Urinary bladder (tissue), 4 donors: ENCODE measurements at places on chromosomes 13 and 19.

DNA sequence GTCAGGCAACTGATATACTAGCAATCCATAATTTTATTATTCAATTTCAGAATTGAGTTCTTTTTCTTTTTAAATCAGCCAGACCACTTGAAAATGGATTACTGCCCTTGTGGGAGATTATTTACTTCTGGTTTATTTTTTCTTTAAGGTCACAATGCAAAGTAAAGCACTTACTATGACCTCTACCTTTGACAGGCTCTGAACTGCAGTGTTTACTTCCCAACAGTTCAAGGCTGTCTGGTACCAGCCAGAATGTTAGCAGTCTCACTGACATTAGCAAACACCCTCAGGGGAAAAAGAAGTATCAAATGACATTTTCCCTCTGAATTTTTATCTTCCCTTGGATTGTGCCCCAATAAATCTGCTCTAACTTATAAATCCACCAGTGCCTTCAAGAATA, 57.5 kb downstream of the RAP2A start:
- no peak for DNase-seq

DNA sequence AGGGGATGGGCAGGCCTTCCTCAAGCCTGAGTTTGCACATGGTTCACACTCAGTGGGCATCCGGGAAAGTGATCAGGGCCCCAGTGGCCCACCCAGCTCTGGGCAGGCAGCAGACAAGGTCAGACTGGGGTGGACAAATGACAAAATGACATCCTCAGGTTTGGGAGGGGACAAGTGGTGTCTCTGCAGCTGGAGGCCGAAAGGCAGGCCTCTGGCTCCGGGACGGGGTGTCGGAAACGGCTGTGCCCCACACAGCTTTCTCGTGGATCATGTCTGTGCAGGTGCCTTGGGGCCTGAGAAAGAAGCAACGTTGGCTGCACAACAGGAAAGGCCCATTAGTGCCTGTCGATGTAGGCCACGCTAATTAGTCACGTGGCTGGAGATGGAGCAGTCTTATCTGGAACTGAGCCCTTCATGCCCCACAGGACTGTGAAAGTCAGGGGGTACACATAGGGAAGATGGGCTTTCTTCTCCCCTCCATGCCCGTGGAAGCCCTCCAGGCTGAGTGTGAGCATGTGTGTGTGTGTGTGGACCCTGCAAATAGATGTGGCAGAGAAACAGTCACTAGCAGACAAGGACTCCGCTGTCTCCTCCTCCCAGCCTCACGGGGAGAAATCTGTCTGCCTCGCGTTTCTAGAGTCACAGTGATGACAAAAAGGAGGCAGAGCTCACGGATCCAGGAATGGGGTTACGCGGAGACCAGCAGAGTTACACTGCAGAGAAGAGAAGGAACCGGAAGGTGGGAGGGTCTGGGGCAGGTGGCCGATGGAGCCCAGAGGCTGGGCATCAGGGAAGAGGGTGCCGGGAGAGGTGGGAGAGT, 44.2 kb downstream of the CHST8 start:
- DNase-seq = no peak

DNA sequence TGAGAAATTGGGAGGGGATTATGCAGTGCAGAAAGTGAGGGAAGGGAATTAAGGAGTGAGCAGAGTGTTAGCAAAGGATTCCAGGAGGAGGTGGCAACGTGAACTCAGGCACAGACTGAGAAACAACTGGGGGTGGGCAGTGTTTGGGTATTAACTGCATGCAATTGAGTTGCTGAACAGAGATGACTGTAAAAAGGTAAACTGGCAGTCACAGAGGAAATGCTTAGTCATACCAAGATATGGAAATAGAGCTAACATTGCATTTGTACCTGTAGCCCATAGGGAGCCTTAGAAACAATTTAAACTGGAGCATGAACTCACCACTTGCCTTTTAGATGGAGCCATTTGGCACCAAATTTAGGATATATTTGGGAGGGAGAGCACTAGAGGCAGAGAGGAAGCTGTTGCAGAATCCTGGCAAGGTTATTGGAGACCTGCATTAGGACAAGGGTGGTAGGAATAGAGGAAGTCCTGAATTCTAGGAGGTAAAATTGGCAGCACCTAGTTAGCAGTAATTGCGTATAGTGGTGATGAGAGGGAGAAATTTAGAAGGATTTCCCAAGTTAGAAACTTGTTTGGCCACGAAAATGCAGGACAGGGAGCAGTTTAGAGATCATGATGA, 100.6 kb upstream of the FRY start:
- no peak for DNase-seq

DNA sequence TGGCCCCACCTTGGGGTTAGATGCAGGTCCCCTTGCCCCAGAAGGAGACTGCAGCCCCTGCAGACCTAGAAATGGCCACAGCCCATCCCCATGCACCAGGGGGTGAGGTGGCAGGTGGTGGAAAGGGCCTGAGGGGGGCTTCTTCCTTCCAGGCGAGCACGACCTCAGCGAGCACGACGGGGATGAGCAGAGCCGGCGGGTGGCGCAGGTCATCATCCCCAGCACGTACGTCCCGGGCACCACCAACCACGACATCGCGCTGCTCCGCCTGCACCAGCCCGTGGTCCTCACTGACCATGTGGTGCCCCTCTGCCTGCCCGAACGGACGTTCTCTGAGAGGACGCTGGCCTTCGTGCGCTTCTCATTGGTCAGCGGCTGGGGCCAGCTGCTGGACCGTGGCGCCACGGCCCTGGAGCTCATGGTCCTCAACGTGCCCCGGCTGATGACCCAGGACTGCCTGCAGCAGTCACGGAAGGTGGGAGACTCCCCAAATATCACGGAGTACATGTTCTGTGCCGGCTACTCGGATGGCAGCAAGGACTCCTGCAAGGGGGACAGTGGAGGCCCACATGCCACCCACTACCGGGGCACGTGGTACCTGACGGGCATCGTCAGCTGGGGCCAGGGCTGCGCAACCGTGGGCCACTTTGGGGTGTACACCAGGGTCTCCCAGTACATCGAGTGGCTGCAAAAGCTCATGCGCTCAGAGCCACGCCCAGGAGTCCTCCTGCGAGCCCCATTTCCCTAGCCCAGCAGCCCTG, 4.2 kb upstream of the F10 start:
- no peak for DNase-seq

DNA sequence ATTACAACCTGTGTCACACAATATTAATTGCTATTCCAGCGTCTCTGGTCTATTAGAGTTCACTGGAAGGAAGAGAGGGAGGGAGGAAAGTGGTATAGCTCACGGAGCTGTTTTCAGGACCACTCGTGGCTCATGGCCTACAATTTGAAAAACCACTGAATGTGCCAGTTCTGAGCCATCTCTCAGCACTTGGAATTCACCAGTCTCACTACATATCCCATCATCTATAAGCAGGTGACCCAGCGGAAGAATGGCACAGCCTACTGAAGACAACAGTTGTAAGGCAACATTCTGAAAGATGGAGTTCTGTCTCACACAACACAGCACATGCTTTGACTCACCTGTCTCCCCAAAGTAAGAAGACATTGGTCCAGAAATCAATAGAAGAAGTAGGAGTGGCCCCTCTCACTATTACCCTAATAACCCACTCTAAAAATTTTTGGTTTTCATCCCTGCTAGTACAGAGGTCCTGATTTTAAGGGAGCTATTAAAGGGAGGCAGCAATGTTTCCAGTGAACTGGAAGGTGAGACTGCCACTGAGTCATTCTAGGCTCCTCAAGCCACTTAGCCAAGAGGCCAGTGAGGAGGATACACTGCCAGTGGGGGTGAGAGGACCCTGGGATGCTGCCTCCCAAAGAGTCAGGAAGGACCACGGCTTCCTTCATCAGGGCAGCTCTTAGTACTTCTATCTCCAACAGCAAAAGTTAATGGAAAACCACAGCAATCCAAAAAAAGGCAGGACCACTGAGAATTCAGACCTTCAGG, 50.0 kb upstream of the DOCK9 start:
- no peak for DNase-seq
